WTC11 (cell line): ENCODE measurements at places on chromosomes 4 and X. TPM values are rescaled to one million over a fixed set of nuclear protein-coding genes. Genes with fewer than 3 reads are reported as not detected.

GRCh38 chr4:22744478-22745062 lies 51.8 kb downstream of the GBA3 start:
- no peak overlapping the region for H3K27ac ChIP-seq
- H3K27me3 ChIP-seq = no peaks in the 10 kb centered on the region; the same call in 1 of the 2 replicates

PNMA5 gene
- 0.13 to 0.27 TPM (median 0.25 TPM) in 3 replicates for total RNA-seq

DNA sequence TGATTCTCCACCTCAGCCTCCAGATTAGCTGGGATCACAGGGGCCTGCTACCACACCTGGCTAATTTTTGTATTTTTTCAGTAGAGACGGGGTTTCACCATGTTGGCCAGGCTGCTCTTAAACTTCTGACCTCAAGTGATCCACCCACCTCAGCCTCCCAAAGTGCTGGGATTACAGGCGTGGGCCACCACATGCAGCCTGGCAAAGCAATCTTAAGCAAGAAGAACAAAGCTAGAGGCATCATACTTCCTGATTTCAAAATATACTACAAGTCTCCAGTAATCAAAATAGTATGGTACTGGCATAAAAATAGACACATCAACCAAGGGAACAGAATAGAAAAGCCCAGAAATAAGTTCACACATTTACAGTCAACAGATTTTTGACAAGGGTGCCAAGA lies 12.8 kb upstream of the F8A1 start:
- no peak for DNase-seq
- peaks cover 10% of the 10 kb centered on the region for H3K27me3 ChIP-seq
- H3K27ac ChIP-seq = no peak overlapping the region

- peaks cover 47% of the 10 kb centered on the region for H3K27me3 ChIP-seq
- H3K4me1 ChIP-seq = peaks cover 16% of the 10 kb centered on the region
- peak; percentile 57 for DNase-seq
Observed at GRCh38 chr4:71186566-71187403, 152.0 kb upstream of the SLC4A4 start.

GRCh38 chr4:141669501-141669900 lies 33.1 kb downstream of the IL15 start:
- H3K4me1 ChIP-seq = 0 out of 2 replicates have a peak, but pooled peaks cover 3% of the 10 kb centered on the region
- H3K36me3 ChIP-seq = no peaks in the 10 kb centered on the region
- H3K27ac ChIP-seq = no peak overlapping the region
- no peak for DNase-seq
- no peaks in the 10 kb centered on the region for H3K27me3 ChIP-seq

DNA sequence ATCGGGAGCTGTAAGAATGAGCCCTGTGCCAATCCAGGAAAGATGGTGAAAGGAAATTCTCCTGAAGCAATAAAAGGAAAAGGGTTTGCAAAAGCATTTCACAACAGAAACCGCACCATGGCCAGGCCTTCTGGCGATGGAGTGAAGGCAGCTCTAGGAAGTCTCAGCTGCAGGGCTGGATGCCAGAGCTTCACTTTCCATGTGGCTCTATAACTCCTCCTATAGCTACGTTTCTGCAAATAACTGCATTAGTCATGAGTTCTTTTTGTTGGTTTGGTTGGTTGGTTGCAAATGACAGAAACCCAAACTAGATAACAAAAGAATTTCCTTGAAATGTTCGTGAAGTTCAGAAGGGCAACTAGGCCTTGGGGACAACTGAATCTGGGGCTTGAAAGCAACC lies 84.6 kb downstream of the RELL1 start:
- H3K4me3 ChIP-seq = no peak overlapping the region
- H3K27me3 ChIP-seq = peaks cover 3% of the 10 kb centered on the region; the same call in 1 of the 2 replicates
- no peaks in the 10 kb centered on the region for H3K36me3 ChIP-seq
- DNase-seq = no peak
- peaks cover 22% of the 10 kb centered on the region for H3K4me1 ChIP-seq

DNA sequence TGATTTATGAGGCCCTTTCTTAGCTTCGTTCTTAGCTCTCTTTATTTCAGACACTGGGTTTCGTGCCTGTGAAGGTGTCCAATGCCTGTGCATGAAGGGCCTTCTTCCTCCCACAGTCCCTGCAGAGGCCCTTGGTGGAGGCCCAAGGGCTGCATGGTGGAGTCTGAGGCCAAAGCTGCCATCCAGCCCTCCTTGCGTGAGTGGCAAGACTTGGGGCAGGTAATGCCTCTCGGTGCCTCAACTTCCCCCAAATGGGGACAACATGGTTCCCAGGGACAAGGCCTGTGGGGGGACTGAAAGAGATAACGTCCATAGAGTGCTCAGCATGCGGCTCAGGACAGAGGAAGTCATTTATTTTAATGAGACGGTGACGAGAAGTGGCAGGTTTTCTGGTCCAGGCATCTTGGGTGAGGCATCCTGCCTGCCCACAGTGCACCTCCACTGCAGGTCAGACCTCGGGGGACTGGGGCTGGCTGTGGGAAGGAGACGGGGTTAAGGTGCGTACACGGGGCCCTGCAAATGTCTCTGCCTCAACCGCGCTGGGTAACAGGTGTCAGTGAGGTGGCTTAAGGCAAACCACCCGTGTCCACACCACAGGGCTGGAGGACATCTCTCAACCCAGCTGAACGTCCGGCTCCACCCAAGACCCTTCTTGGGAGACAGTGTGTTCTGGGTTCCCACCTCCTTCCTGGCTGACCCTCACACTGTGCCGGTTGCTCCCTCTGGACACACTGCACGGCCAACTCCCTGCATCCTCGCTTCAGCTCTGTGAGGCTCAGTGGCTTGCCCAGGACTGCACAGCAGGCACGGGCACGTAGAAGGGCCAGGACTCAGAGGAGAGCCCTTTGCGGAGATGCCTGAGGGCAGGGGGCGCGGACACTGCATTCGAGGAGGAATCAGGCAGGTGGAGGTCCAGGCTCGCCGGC lies 50.5 kb downstream of the PSAPL1 start:
- no peaks in the 10 kb centered on the region for H3K36me3 ChIP-seq
- no peak overlapping the region for H3K4me3 ChIP-seq
- no peaks in the 10 kb centered on the region for H3K27me3 ChIP-seq
- H3K4me1 ChIP-seq = no peaks in the 10 kb centered on the region

TLR2 gene
- total RNA-seq = 1.3 to 1.7 TPM (median 1.4 TPM) in 3 replicates

PKD2 gene
- 21.4 to 27.0 TPM (median 25.5 TPM) in 3 replicates for total RNA-seq

GABRE gene
- 6.5 to 12.3 TPM (median 11.7 TPM) in 3 replicates for total RNA-seq

DNA sequence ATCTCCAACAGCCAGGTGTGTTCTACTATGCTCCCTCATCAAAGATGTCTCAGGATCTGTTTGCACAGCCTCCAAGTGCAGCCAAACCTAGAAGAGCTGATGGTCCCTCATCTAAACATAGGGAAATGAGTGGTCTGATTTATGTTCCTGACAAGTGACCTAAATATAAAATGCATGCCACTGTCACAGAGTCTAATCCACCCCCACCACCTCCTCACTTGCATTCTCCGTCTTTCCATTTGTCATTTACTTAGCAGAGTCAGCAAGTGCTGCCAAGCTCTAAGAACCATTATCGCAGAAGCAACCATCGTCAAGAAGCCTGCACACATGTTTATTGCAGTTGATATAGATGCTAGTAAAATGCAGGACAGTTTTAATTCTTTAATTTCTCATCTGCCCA lies 33.1 kb upstream of the VCX3A start:
- no peak for DNase-seq
- H3K36me3 ChIP-seq = no peaks in the 10 kb centered on the region
- H3K4me3 ChIP-seq = no peak overlapping the region
- H3K4me1 ChIP-seq = peaks cover 11% of the 10 kb centered on the region
- H3K27me3 ChIP-seq = no peaks in the 10 kb centered on the region

CFAP99 gene
- 0.23 to 0.41 TPM in 2 of 3 replicates, not detected in the other for total RNA-seq

ARHGAP6 gene
- total RNA-seq = 0.55 to 1.0 TPM (median 0.89 TPM) in 3 replicates

- H3K36me3 ChIP-seq = peaks cover 1% of the 10 kb centered on the region; the same call in 1 of the 2 replicates
- H3K27me3 ChIP-seq = no peaks in the 10 kb centered on the region
- DNase-seq = no peak
- no peak overlapping the region for H3K27ac ChIP-seq
- no peak overlapping the region for H3K4me3 ChIP-seq
Observed at GRCh38 chr4:35464964-35465528, 779.3 kb downstream of the ARAP2 start.

DNA sequence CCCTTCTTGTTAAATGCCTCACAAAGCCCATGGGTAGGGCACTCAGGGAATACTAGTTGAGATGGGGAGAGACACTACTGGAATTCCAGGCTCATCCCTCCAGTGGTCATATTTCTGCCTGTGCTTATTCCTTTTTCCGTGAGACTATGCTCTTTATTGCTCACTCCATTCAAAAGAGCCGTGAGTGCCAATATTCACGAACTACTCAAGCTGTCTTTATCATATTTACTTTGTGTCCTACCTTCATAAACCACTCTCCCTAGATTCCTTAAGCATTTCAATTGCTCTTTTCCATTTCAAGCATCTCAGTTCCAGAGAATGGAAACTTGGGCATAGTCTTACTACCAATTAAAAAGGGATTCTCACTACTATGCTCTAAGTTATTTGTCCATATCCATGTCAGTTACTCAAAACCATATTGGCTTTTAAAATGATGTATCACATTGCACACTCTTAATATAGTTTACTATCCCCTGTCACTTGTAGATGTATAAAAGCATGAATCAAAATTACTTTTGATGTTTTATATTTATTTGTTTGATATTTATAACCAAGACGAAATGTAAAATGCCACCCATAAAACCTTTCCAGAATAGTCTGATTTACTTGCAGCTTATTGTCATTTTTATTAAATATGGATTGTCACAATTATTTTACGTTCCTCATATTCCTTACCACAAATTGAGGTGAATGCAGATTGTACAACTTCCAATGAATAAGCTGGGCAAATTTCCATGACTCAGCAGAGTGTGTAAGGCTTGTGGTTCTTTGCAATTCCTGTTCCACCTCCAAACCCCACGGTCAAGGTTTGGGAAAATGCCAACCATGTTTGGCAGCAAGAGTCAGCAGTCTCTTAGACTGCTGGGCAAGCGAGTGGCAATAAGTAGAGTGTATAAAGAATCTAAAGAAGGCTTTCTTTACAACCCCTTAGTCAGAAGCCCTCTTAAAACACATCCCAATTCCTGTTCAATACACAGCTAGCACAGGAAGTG lies 24.4 kb downstream of the ENOX2 start:
- H3K4me1 ChIP-seq = peaks cover 11% of the 10 kb centered on the region
- H3K27ac ChIP-seq = no peak overlapping the region
- no peaks in the 10 kb centered on the region for H3K27me3 ChIP-seq
- no peak overlapping the region for H3K4me3 ChIP-seq
- no peak for DNase-seq

DNA sequence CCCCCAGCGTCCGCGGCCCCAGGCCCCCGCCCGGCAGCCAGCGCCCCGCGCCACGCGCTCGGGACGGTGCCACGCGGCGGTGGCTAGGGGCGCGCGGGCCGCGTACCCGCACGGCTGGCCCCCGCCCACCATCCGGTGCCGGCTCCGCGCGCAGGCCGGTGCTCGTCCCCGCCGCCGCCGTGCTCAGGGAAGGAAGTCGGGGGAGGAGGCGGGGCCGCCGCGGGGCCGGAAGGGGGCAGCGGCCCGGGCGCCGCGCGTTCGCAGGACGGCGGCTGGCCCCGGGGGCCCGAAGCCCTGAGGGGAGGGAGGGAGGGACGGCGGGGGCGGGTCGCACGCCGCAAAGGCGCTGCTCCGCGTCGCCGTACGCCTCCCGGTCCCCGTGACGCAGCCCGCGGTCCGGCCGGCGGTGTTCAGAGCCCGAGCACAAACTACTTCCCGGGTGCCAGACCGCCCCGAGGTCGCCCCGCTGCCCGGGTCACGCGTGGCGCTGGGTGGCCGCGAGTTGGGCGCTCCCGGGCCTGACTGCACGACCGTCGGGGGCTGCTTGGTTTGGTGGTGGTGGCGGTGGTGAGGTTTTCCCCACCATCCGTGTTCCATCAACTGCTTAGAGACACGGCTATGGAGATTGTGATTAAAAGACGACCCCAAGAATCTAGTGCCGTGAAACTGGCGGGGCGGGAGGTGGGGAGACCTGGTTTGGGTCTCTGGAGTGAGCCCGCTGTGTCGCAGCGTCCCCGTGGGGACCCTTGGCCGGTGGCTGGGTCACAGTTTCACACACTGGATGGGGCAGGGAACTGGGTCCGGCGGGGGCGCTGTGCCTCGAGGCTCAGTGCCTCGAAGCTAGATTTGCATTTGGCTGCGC lies at the start of gene DCTD:
DCTD (minus strand) TSS at position 205 of the 862 bp plus-strand sequence. CDS start 1,818 bp downstream, outside the sequence.
- peaks cover 30% of the 10 kb centered on the region for H3K4me1 ChIP-seq
- H3K36me3 ChIP-seq = peaks cover 13% of the 10 kb centered on the region
- H3K27ac ChIP-seq = peak within 1 kb of the TSS; percentile 78
- peak within 1 kb of the TSS; percentile 80 for H3K4me3 ChIP-seq
